ENCODE measurements at places on chromosomes 6 and 20.
A peak's percentile ranks its signal among the peaks of the same experiment; 100 is the strongest.

GRCh38 chr20:49540232-49540620, 27.7 kb downstream of the PTGIS start:
- DNase-seq, result no peak

GRCh38 chr6:142331075-142331551, 29.3 kb downstream of the ADGRG6 start:
- DNase-seq, result no peak

DNA sequence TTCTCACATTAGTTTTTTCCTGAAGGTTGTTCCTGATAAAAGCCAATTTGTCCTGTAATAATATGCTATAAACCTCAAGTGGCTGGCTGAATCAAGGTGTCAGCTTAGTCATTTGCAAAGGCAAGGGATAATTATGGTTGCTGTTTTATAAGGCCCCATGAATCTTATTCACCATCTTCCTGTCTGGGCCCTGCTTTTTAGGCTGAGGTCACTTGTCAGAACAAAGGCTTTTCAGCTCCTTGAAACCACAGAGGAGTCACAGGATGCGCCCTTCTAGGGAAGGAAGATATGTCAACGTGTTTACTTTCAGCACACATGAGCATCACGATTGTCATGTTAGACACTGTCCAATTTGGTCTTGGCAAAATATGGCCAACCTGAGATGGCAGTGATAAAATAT, 64.8 kb upstream of the NAA20 start:
- DNase-seq, result no peak

GRCh38 chr6:122400121-122400450, 634 bp downstream of the HSF2 start:
- no peak for DNase-seq

DNA sequence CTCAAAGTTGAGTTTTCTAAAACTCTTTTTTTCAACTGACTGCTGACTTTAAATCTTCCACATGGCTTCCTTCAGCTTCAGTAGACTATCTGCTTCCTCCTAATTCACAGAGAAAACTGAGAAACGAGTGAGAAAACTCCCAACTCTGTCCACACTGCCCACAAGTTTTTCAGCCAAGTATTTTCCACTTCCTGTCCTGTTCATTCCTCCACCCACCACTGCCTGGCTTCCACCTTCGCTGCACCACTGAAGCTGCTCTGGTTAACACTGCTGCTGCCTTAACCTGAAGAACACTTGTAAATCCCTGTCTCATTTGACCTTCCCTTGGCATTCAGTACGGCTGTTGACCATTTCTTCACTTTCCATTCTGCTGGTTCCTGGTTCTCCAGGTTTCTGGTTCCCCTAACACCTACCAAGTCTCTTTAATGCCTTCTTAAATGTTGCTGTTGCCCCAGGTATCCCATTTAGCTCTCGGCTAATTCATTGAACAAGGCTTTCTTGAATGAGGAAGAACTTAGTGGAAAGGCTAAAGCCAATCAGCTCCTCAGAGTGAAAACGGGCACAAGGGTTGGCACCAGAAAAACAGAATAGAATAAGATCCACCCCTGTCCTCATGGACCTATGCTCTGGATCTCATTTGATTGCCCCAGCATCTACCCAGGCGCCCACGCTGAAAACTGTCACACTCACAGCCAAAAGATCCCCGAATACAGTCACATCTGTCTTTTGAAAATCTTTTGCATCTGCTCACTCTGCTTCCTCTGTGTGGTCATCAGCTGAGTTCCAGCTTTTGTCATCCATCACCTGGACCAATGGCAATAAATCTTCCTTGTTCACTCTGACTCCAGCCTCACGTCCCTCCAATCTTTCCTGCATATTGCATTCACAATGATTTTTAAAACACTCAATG, 104.4 kb upstream of the TAB2 start:
- no peak for DNase-seq

GRCh38 chr6:84417260-84417659, 189.8 kb upstream of the CEP162 start:
- DNase-seq, result no peak

DNA sequence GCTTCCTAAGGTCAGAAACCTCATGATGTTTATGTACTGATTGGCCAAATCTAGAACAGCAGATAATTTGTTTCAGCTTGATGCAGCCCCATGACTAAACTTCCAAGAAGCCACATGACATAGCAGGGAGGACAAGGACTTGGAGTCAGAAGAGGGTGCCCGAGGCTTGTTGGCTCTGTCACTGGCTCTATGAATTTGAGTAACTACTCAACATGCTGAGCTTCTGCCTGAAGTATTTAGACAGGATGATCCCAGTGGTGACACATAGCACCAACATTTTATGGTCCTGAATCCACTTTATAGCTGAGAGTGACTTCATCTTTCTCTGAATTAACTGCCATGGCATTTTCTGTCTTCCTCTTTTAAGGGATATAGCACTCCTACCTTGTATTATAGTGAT, 13.5 kb upstream of the TBX18 start:
- DNase-seq, result no peak

DNA sequence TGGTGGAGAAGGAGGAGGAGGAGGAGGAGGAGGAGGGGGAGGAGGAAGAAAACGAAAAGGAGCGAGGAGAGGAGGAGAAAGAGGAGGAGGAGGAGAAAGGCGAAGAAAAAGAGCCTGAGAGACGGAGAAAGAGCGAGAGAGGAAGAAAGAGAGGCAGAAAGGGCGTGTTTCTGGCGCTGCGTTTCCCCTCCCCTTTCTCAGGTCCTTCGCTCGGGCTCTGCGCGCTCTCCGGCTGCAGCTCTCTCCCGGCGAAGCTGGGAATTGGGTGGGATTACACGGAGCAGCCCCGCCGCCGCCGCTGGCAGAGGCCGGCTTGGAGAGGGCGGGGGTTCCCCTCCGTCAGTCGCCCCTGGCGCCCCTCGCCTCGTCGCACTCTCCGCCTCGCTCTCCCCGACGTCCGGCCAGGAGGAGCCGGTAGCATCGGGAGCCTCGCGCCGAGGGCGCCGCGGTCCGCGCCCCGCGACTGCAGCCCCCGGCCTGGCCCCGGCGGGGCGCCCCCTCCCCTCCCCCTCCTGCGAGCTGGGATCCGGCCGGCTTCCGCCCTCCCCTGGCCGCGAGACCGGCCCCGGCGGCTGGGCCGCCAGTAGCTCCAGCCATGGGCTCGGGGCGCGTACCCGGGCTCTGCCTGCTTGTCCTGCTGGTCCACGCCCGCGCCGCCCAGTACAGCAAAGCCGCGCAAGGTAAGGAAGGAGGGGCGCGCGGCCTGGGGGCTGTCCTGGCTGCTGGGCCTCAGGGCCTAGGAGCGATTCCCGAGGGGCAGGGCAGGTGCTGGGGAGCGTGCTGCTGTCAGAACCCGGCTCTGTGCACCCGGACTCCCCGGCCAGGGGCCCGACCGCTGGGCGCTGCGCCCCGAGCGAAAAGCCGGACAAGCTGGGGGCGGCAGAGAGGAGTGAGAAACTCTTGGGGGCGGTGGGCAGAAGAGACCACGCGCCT, at the start of gene SCUBE3:
SCUBE3 (plus strand) TSS at position 133 of the 933 bp plus-strand sequence; CDS start at position 596, 463 bp downstream.
- DNase-seq, result peak; percentile 70

DNA sequence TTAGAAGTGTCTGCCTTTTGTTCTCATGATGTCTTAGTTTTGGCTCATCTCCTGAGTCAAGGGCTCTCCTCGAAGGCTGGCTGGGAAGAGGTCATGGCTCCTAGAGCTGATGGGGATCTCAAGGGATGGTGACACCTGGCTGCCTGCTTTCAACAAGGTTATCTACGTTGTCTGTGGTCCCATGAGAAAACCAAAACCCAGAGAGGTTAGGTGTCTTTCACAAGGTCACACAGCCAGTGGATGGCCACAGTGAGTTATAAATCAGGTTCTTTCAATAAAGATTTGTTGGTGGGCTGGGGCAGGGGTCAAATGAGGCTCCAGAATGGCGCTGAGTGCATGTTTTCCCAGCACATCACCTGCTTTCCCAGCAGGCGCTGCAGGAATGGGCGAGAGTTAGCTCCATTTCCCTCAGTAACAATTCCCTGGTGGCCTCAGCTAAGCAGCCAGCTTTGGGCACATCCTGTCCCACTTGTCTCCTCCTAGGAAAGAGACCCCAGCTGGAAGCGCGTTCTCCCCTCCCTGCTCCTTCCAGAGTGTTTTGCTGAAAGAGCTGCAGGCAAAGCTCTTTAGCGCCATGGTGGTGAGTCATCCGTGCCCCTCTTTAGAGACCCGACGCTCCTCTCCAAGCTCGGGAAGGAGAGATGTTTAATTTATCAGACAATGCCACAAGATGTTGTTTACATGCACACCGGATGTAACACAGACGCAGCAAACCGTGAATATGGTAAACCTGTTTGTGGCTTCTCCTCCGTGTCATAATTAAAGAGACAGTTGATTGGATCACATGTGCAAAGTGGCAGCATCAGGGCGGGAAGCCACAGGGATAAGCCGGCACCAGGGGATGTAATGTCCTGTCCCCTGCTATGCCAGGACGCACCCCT, 109.7 kb downstream of the LRFN2 start:
- DNase-seq, result peak; percentile 33

DNA sequence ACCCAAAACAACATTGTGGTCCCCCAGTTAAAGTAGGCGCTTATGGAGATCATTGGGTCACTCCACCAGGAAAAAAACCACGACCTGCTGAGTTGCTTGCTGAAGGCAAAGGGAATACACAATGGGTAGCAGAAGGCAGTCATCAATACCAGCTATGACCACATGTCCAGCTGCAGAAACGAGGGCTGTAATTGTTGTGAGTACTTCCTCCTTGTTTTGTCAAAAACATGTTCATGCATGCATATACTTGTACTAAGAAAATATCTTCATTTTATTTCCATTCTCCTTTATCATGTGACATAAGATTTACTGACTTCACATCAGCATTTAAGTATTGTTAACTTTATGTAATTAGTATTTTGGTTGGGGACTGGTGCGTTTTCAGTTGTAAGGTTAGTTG, 16.9 kb downstream of the SERINC1 start:
- DNase-seq, result no peak

DNA sequence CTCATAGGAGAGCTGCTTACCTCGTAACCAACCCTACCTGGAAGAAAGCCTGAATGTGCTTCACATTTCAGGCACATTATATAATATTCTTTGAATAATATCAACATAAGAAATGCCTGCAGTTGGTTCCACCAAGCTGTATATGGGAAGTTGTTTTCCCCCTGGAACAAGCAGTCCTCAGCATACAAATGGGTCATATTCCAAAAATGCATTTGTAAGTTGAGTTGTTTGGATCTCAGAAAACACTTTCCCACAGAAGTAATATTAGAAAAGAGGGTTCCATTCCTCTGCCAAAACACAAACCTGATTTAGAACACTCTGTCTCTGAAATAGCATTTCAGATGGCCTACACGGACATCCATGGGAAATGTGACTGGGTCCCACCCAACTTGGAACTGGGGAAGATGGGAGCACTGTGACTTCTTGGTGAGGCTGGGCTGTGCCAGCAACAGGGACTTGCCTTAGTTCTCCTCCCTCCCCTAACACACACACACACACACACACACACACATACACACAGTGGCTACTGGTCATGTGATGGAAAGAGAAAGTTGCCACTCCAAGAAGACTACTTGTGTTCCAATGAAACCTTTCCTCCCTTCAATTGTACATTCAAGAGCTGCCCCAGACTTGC, 11.4 kb upstream of the RCAN2 start:
- no peak for DNase-seq

- no peak for DNase-seq
Measured at GRCh38 chr6:157557559-157557958, 176.6 kb downstream of the ZDHHC14 start.

DNA sequence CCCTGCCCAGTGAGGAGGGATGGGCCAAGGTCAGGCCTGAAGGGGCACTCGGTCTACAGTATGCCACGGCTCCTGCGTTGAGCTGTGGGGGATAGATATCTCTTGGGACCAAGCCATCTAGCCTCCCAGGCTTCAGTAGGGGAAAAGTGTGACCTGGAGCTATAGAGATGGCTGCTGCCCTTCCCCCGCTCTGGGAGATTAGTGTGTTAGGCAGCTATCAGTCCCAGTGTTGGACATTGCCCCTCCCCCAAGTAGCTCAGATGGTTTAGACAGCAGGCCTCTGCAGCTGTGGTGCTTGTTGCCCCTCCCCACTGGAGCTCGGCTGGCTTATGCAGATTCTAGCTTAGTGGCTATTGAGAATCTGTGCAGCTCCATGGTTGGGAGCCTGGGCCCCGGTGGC, 56.8 kb downstream of the KHDRBS2 start:
- DNase-seq, result no peak

- DNase-seq, result no peak
Measured at GRCh38 chr6:43277643-43278523, 20.2 kb upstream of the SLC22A7 start.

DNA sequence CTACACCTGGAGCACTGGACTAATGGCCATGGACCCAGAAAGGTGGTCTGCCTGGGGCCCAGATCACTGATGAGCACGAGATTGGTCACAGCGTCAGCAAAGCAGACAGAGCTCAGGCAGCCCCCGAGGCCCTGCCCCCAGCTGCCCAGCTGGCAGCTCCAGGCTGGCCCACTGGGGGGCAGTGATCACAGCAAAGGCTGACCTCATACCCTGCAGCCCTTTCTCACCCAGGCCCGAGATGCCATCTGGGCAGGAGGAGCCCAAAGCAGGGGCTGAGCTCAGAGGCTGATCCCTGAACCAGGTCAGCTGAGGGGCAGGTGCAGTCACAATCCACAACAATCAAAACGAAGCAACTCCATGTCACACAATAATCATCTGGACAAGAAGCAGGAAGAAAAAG, 4.1 kb downstream of the MAP1LC3A start:
- DNase-seq, result peak; percentile 53

- DNase-seq, result no peak
Measured at GRCh38 chr6:75711173-75711572, 37.9 kb upstream of the MYO6 start.

DNA sequence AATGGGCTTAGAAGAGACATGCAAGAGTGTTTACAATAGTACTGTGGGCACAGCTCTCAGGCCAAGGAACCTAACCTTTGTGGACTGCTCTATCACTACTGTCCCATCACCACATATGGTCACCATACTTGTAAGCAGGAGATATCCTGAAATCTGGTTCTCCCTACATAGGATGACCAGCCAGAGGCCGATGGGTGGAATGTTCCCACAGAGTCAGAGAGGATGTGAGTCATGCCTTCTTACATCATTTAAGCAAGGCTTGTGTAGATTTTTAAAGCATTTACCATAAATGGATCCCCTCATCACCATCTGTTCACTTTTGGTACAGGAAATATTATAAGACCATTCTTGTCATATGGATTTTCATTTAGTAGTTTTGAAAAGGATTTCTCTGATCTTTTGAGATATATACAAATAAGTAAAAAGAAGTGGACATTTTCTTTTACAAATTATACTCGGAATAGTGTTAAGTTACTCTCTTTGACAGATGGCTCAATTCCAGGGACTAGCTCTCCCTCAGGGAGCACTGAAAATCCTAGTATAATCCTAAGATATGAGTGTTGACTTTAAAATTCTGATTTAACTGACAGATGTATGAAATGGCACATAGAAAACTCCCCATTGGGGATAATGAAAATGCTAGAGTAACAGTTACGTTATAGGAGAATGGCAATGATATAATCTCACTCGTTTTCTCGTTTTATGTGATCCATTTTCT, 6.6 kb downstream of the HTR1B start:
- DNase-seq, result no peak
